ENCODE measurements at places on chromosomes 7 and 10.

DNA sequence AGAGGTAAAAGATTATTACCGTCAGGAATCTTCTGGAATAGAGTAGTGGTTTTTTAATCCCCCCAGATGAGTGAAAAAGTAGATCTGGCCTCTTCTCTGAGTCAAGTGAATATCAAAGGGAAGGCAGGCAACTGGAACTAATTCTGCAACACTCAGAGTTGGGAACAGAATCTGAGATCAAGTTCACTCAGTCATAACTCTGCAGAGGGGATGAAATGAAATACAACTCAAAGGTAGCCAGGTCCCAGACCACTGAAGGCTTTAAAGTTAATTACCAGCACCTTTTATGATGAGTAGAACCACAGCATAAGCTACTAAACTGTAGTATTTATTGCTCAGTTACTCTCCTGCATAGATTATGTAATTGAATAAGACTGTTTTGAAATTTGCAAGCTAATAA, 455.6 kb upstream of the AKR1E2 start:
- no peak for DNase-seq

GRCh38 chr10:14477408-14477710, 146.6 kb upstream of the FRMD4A start:
- DNase-seq = no peak

DNA sequence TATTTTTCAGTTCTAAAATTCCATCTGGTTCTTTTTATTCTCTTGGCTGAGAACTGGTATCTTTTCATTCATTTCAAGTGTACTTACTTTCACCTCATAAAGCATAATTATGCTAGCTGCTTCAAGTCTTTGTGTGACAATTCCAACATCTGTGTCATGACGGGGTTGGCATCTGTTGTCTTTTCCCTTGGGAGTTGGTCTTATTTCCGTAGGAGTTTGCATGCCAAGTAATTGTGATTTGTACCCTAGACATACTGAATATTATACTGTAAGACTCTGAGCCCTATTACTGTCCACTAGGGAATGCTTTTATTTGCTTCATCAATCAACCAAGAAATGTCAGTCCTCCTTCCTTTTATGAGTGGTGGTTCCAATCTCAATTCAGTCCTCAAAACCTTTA, 24.6 kb upstream of the HUS1 start:
- DNase-seq = no peak

DNA sequence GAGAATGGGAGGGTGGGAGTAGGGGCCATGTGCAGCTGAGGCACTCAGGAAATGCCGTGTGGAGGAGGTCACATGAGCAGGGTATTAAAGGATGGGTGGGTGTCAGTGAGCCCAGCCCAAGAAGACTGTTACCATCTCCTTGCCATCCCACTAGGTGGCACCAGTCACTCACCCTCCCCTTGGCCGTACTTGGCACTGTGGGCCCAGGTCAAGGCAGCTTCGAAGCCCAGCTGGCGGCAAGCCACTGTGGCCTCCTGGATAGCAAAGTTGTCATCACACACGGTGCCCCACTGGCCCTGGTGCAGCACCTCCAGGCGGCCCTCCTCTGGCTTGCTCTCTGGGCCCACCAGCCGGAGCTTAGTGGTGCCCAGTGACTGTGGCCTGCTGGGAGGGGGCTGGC, 5.4 kb downstream of the LOXL4 start:
- DNase-seq = no peak

- DNase-seq = peak; percentile 82
Measured at GRCh38 chr10:80408242-80409101, at the start of gene PRXL2A. PRXL2A (plus strand) TSS chr10:80408551; CDS start chr10:80420468, 11,917 bp downstream.

DNA sequence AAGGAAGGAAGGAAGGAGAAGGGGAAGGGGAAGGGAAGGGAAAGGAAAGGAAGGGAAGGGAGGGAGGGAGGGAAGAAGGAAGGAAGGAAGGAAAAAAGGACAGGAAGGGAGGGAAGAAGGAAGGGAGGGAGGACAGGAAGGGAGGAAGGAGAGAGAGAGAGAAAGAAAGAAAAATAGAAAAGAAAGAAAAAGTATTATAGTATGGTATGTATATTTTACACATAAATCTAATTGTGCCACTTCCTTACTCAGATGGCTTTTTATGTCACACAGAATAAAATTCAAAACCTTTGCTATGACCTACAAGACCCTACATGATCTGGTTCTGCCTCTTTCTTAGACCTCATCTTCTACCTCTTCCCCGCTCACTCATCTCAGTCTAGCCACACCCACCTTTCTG, 1016.9 kb upstream of the AUTS2 start:
- no peak for DNase-seq

DNA sequence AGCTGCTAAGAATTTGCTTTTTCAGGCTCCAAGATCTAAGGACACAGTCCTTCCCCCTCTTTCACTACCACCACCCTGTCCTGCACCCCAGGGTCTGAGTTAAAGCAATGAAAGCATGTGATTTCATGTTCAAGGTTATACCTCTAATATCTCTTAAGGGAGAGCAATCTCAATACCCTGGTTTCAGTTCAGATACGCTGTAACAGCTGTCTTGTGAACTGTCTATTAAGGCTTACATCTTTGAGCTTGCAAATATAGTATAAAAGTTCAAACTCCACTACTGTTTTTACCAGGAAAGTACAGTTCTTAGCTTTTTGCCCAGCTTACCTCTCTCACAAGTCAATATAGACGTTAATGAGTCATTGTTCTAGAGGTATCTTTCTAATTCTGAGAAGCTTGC, 2.6 kb downstream of the CPVL start:
- no peak for DNase-seq

DNA sequence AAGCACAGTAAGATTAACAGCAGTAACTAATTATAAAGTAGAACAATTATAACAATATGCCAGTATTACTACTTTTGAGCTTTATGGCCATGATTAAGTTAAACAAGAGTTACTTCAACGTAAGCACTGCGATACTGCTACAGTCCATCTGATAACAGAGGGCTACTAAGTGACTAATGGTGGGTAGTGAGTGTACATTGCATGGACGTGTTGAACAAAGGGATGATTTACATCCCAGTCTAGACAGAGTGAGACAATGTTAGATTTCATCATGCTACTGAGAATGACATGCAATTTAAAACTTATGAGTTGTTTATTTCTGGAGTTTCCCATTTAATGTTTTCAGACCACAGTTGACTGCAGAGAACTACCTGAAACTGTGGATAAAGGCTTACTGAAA, 45.6 kb downstream of the TPST1 start:
- no peak for DNase-seq

DNA sequence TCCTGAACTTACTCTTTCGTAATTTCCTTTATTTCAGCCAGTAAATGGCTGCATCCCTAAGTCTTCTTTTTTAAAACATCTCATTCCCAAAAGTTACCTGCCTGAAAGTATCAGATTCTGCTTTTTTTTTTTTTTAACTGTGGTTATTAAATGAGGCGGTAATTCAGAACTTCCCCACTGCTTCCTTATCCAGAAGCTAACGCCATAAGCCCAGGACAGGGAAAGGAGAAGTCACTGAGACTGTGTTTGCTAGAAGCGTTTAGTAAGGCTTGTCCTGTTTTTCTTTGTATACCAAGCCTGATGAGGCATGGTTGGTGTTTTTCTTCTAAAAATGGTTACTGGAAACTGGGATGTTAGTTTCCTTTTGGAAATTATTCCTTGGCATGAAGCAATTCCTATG, 197.8 kb downstream of the CELF2 start:
- no peak for DNase-seq

- DNase-seq = no peak
Measured at GRCh38 chr10:44295644-44296241, 89.2 kb downstream of the CXCL12 start.

DNA sequence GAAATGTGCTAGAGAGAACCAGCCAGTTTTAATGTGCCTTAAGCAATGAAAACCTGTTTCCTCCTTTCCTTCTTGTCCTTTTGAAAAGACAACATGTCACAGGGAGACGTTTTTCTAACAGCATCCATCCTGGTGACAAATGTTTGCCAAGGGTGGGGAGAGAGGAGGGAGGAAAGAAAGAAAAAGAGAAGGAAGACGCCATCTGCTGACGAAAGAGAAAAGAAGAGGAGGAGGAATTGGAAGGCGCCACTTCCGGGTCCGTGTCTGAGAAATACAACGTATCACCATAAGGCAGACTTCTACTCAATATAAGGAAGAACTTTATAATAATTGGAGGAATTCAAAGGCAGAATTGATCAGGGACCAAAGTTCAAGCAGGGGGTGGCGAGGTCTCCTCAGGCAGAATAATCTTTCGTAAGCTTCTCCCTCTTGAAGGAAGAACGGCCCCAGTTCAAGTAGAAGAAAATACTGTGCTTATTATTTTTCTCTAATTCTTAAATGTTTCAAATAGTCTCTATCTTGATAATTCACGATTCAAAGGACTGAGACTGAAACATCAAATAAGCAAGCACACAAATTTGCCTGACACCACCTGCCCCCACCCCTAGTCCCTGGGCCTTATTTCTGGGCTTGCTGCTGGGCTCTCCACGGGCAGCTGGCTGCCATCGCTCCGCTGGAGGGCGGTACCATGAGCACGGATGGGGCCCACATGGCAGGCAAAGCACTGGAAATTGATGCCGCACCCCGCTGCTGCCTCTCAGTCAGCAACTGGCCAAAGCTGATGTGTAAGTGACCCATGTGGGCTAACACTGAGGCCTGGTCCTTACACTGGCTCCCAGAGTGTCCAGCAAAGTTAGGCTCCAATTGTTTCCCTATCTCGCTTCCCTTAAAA, 273.7 kb upstream of the KLF14 start:
- no peak for DNase-seq

- DNase-seq = no peak
Measured at GRCh38 chr7:55569797-55570196, 2.5 kb downstream of the VOPP1 start.

DNA sequence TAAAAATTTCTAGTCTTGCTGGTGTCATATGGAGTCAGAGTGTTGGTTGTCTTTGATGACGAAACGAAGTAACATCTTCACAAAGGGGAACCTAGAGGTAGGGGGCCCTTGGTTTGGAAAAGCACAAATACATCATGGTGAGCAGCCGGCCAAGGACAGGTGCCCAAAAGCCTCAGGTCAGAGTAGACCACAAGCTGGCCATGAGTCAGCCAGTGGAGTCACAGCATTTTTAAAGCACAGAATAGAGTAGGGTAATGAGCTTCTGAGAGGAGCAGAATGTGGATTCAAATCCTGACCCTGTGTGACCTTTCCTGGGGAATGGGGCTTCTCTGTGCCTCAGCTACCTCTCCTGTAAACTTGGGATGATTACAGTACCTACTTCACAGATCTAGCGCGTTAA, 5.3 kb downstream of the CAMK2B start:
- DNase-seq = no peak

- DNase-seq = no peak
Measured at GRCh38 chr10:29950391-29950790, 109.0 kb downstream of the JCAD start.

GRCh38 chr7:155791836-155792235, 20.4 kb downstream of the SHH start:
- no peak for DNase-seq

DNA sequence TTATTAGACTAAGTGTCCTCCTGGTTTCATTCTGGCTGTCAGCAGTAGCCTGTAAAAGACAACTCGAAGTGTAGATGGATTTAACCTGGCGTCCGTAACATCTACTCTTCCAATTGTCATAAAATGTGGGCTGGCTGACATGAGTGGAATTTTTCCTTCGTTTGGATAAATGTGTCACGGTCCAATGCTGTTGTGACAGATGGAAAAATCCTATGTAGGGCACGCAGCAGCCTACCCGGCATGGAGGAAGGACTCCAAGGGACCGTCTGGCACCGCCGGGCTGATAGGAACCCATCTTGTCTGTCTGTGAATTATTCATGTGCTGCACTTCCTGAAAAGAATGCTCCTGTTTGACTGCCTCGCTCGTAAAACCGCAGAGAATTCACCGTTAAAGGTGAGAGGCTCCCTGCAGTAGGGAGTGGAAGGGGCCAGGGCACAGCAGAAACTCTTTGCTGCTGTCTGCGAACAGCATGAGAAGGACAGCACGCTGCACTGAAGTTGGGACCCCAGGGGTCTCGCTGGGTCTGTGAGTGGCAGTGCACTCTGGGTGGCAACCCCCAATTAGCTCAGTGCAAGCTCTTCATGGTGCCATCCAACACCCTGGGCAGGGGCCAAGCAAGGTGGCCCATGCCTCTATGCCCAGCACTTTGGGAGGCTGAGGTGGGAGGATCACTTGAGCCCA, 1.6 kb upstream of the ORAI2 start:
- DNase-seq = peak; percentile 40

DNA sequence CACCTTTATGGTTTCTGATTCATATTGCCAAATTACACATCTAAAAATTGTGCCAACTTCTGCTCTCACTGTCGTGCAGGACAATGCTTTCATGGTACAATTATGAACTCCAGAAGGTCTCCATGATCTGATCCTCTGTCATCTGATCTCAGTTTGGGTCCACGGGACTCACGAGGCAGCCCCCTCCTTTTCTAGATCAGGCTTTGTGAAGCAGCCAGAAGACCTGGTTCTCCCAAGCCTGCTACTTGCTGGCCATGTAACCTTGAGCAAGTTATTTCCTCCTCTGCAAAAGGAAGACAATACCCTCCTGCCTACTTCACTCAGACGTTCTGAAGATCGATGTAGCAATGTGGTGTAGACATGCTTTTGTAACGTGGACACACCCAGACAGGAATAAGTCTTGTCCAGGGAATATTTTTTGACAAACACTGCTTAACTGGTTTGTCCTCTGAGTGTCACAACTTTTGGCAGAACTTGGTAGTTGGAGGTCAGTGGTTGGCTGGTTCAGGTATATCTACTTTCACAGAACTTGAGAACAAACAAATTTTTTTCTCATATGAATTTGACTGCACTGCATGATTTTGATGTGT, 19.6 kb downstream of the CALML3 start:
- no peak for DNase-seq

DNA sequence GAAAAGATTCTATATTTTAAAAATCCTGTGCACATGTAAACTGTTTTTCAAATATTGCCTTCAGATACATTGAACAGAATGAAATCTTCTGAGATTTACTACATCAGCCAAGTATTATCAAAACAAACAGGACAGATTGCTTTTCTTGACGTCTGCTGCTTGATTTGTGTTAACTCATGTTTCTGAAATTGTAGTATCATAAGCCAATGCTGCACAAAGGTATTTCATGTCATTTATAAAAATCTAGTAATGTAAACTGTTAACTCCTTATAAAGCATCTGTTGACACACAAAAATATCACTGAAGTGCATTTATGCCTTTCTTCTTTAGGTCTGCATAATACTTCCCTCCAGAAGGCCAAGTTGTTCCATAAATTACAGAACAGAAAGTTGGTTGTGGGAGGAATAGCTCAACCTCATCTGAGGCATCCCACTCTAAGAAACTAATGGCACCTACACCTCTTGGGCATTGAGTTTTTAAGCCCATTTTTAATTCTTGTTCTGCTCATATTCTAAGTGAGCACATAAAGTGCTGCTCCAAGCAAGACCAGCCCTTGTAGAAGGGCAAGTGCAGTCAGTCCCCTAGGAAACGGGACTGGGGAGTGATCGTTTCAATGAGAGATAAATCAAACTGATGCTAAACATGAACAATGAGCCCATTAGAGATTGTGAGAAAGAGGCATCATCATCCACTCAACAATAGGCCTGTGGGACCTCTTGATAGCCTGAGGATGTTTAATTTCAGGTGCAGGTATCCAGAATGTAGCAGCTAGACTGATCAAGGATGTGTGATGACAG, 28.5 kb downstream of the CAV1 start:
- no peak for DNase-seq
